Amygdala (tissue), 56 donors: ENCODE measurements at places on chromosomes 1 and 21.

GRCh38 chr1:31671561-31672201 is 27.0 kb upstream of the PEF1 start:
- no peak for DNase-seq

DNA sequence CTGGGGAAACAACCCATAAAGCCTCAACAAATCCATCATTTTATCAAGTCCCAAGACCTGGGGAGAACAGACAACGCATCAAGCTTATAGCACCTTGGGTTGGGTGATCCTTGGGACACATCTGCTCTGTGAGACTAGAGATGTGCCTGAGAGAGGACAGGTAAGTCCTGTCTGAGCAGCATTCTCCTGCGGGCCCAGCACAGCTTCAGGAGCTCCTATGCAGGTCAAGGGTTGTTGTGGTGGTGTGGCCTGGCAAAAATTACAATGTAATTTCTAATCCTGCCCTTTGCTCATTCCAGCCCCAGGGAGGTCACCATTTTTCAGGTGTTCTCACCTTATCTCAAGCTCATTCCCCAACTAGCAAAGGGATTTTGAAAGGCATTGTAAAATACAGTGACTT is 608.1 kb upstream of the CAMK1G start:
- no peak for DNase-seq

DNA sequence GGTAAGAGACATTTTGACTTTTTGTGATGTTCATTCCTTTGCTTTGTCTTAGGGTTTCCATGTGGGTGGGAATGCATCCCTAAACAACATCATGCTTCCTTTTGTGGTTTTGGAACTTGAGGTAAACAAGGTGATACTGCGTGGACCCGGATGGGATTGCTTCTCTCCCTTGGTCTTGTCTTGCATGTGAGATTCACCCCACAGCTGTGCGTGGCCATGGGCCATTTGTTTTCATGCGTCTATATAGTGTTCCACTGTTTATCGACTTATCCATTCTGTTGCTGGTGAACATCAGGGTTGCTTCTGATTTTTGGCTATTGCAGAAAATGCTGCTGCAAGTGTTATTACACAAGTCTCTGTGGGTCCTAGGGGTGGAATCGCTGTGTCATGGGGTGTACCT is 21.1 kb downstream of the CRYAA start:
- no peak for DNase-seq

DNA sequence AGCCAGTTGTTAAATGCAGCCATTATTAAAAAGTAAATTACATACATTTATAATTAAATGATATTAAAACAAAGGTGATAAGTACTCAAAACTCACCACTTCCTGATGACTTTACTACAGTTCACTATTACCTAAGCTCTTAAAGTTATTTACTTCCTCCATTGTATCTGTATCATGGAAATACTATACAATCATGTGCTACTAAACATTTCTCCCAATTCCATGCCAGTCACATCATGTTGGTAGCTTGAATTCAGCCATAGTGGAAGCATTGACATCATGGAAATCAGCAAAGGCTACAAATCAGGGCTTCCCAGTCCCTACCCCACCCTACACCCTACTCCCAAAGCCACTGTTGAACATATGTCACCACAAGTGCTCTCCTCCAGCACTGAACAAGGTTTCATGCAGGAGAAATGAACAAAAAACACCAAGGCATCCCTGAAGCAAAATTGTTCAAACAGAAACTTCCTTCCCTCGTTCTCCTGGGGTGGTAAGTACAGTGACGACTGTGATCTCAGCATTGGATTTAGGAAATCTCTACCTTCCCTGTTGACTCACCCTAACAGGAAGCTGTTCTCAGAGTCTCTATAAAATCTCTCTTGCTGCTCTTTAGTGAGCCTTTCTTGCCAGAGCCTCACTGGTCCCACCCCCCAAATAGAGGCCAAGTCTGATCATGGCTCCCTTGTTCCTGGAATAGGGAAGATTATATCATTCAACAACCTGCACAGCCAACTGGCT is 12.7 kb downstream of the VSIG8 start:
- no peak for DNase-seq

GRCh38 chr1:20399606-20400180 is 86.3 kb downstream of the CAMK2N1 start:
- no peak for DNase-seq

- peak; percentile 47 for DNase-seq
Measured at GRCh38 chr1:25786887-25787759, 12.9 kb upstream of the SELENON start.

GRCh38 chr21:34075091-34075425 is 1.7 kb downstream of the MRPS6 start:
- DNase-seq, result no peak

GRCh38 chr1:76176000-76176399 is 101.5 kb downstream of the ST6GALNAC3 start:
- DNase-seq, result no peak

DNA sequence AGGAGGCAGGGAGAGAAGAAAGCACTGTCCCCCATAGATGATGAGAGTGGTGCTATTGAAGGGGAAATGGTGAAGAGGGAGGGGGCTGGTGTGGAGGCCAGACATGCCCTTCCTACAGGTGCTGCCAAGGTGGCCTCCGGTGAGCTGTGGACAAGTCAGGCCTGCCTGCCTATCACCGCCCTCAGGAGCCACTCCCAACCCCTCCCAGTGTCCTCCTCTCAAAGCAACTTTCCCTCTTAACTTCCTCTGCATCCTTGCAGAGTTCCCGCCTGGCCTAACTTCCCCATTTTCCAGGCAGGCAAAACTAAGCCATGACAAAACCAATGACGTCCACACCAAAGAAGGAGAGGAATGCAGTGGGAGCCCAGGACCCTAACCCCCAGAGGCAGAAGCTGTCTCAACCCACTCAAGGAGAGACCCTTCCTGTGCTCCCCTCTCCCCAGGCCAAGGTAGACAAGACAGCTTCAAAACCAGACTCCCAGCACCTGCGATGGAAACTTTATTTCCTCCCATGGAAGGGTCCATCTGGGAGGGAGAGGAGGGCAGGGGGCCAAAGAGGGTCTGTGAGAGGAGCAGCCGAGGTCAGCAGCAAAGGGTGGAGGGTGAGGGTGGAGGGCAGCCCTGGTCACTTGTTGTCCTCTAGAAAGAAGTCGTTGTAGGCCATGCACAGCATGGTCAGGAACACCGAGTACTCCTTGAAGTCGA is 1.0 kb upstream of the S100A6 start:
- no peak for DNase-seq

DNA sequence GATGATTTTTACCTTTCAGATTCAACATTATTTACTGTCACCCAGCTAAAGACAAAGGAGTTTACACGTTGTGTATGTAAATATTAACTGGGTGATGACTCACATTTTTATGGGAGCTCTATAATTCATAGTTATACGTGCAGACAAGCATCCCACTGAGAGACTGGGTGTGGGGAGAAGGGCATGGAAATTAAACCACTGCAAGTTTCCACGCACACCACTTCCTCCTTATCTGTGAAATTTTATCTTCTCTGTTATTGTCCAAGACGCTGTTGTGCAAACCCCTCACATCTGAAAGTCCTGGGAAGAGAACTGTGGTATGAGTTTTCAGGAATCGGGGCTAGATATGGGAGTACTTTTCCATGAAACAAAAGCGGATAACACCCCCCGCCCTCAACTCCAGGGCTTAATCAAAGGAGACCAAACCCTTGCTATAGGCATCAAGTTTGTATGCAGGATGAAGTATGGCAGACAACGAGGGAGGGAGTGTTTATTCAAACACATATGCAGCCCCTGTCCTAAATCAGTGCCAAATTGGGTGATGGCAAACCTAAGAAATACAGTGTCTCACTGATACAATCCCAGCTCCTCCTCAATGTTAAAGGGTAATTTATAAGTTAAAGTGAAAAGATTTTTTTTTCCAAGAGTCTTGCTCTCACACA is 23.3 kb upstream of the DPT start:
- DNase-seq, result no peak

DNA sequence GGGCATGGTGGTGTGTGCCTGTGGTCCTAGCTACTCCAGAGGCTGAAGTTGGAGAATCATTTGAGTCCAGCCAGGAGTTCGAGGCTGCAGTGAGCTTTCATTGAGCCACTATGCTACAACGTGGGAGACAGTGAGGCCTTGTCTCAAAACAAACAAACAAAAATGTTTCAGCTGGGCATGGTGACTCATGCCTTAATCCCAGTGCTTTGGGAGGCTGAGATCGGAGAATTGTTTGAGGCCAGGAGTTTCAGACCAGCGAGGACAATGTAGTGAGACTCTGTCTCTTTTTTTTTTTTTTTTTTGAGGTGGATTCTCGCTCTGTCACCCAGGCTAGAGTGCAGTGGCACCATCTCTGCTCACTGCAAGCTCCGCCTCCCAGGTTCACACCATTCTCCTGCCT is 5.0 kb upstream of the RPL5 start:
- DNase-seq, result no peak

GRCh38 chr1:74766579-74766978 is 33.6 kb downstream of the TYW3 start:
- no peak for DNase-seq

DNA sequence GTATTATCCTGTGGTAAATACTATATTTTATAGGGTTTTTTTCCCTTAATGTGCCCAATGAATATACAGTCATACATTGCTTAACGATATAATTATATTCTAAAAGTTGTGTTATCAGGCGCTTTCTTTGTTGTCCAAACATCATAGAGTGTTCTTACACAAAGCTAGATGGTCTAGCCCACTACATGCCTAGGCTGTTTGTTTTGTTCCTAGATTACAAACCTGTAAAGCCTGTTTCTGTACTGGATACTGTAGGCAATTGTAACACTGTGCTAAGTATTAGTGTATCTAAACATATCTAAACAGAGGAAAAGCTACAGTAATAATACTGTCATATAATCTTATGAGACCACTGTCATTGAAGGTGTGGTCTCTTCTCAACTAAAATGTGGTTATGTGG is 242.6 kb upstream of the C1orf105 start:
- DNase-seq, result no peak

GRCh38 chr1:233055879-233056641 is 105.6 kb downstream of the NTPCR start:
- DNase-seq, result no peak

DNA sequence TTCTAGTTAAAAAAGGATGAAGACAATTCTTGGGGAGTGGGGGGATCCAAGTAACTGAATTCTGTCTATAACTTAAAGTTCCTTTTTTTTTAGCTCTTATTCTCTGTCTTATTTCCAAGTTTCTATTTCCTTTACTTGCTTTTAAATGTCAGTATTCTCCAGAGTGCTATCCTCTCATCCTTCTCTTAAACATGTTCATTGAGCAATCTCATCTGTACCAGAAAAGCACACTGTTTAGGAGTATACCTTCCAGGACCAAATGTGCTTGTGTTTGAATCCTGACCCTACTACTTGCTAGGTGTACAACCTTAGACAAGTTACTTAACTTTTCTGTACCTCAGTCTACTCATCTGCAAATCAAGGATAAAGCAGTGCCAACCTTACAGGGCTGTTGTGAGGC is 50.1 kb downstream of the AKT3 start:
- no peak for DNase-seq

DNA sequence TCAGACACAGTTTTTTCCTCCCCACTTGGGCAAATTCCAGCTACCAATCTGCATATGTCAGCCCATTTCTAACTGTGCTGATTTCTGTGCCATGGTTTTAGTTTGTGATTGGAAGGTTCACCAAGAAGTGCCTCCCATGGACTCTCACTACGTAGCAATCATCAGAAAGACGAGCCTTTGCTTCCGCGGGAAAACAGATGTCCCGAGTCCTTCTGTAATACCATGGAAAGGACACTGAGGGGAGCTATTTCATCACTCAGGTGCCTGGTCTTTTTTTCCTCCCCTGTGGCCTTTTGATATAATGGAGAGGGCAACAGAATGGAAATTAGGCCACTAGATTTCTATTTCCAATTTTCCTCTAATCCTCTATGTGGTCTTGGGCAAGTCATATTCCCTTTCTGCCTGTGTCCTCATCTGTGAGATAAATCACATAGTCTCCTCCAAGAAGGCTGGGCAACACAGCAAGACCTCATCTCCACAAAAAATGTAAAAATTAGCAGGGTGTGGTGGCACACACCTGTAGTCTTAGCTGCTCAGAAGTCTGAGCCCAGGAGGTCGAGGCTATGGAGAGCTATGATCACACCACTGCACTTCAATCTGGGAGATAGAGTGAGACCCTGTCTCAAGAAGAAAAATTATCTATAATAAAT is 24.8 kb downstream of the LEMD1 start:
- DNase-seq, result no peak

- no peak for DNase-seq
Measured at GRCh38 chr1:14570514-14570913, 28.0 kb upstream of the KAZN start.

GRCh38 chr1:184759112-184759511 is 4.5 kb upstream of the EDEM3 start:
- no peak for DNase-seq

GRCh38 chr1:236913371-236914037 is 90.7 kb downstream of the MT1HL1 start:
- no peak for DNase-seq

GRCh38 chr1:5977494-5978444 is 14.5 kb downstream of the NPHP4 start:
- no peak for DNase-seq
